Cortex of kidney (tissue), 1 donor: ENCODE measurements at places on chromosomes 5 and 9.

DNA sequence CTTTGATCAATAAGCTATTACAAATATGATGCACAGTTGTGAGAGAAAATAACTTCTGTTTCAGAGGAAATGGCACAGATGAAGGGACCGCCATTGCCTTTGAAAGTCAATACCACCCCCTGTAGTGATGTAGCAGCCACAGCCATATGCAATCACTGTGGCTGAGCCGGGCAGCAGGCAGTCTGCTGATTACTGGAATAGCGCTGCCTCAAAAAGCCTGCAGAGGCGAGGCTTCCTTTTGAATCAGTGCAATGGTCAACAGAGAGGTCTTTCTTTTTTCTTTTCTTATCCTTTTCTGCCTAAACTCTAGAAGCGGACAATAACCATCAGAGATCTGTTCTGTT is 265.1 kb upstream of the TAS2R1 start:
- DNase-seq: no peak

GRCh38 chr9:92808726-92809451 is 44.3 kb upstream of the BICD2 start:
- no peak for DNase-seq

- DNase-seq: no peak
Observed at GRCh38 chr5:174189654-174190541, 144.4 kb downstream of the NSG2 start.

- DNase-seq: no peak
Observed at GRCh38 chr9:12813960-12814876, 39.4 kb downstream of the LURAP1L start.

DNA sequence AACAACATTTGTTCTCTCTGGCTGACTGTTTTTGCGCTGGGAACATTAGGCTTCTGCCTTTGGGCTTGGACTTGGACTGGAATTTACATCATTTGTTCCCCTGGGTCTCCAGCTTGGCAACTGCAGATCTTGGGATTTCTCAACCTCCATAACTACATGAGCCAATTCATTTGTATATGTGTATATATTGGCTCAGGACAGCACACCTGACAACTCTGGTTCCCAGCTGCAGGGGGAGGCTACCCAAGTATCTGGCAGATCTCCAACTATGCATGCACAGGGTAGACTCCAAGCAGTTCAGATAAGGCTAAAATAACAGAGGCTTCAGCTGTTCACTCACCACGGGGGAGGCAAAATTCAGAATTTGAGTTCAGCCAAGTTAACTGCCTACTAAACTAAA is 31.6 kb upstream of the F2RL1 start:
- no peak for DNase-seq

GRCh38 chr5:160496334-160496733 is 74.7 kb downstream of the PTTG1 start:
- DNase-seq: no peak

GRCh38 chr5:93055971-93056370 is 525.0 kb downstream of the NR2F1-AS1 start:
- no peak for DNase-seq

DNA sequence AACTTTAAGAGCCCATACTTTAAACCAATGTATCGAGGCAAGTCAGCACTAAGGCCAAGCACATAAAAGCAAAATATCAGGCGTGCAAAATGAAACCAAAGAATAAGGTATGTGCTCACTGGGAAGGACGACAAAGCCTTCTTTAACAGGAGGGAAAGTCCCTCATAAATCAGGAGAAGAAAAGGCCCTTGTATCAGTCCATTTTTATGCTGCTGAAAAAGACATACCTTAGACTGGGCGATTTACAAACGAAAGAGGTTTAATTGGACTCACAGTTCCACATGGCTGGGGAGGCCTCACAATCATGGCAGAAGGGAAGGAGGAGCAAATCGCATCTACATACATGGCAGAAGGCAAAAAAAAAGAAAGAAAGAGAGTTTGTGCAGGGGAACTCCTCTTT is 68.9 kb downstream of the UBE2QL1 start:
- no peak for DNase-seq

- DNase-seq: no peak
Observed at GRCh38 chr5:1262381-1262780, 32.5 kb downstream of the TERT start.

- no peak for DNase-seq
Observed at GRCh38 chr5:32445287-32445758, 783 bp upstream of the ZFR start.

GRCh38 chr9:108642871-108643270 is 212.9 kb downstream of the ACTL7B start:
- no peak for DNase-seq

- no peak for DNase-seq
Observed at GRCh38 chr5:4883360-4883759, 256.8 kb upstream of the ADAMTS16 start.

DNA sequence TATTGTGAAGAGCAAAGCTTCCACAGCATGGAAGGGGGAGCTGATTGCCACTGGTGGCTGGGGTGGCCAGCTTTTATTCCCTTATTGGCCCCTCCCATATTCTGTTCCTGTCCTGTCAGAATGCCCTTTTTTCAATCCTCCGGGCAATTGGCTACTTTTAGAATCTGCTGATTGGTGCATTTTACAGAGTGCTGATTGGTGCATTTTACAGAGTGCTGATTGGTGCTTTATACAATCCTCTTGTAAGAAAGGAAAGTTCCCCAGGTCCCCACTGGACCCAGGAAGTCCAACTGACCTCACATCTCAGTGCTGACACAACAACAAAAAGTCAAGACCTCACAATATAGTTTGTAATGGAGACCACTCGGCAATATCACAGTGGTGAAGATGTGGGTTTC is 195.0 kb downstream of the SPATA31A6 start:
- no peak for DNase-seq

DNA sequence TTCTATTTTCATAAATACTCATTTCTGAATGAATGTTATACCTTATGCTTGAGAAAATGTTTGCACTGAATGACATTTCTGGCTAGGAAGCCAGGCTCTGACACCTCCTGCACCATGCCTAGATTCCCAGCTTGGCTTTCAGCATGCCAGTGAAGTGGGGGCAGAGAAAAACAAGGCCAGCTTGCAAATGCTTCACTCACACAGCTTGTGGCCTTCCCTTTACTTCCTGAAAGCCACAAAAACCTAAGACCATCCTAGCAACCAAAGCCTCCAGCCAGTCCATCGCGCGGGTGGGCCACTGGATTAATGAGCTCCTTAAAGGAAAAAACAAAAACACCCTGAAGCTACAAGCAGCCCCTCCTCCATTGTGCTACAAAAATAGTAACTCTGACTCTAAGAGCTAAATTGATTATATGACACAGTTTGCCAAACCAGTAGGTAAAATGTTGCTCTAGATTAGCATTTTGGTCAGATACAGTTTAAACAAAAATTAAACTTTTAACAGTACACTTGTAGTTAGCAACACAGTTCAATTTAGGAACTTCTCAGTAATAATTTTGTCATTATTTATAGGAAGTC is 159.9 kb downstream of the TSSK1B start:
- DNase-seq: no peak

- DNase-seq: no peak
Observed at GRCh38 chr9:83959061-83959460, 21.0 kb downstream of the HNRNPK start.

- DNase-seq: no peak
Observed at GRCh38 chr5:32076699-32077695, 97.1 kb downstream of the GOLPH3 start.

GRCh38 chr9:94181408-94182181 is 77.5 kb upstream of the ZNF169 start:
- no peak for DNase-seq

DNA sequence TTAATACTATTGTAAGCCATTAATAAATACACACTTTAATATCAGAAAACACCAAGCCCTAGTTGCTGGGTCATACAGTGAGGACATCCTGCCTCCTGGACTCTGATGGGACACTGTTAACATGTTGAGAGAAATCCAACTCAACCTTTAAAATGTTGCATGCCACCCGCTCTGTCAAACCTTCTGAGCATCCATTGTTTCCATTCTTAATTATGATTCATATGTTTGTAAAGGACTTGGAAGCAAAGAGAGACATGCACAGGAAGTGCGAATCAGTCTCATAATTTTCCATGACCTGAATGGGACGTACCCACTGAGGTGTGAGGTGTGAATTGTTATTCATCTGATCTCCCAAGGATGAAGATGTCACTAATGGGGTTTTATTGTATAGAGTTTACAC is 186.4 kb downstream of the CAAP1 start:
- no peak for DNase-seq

DNA sequence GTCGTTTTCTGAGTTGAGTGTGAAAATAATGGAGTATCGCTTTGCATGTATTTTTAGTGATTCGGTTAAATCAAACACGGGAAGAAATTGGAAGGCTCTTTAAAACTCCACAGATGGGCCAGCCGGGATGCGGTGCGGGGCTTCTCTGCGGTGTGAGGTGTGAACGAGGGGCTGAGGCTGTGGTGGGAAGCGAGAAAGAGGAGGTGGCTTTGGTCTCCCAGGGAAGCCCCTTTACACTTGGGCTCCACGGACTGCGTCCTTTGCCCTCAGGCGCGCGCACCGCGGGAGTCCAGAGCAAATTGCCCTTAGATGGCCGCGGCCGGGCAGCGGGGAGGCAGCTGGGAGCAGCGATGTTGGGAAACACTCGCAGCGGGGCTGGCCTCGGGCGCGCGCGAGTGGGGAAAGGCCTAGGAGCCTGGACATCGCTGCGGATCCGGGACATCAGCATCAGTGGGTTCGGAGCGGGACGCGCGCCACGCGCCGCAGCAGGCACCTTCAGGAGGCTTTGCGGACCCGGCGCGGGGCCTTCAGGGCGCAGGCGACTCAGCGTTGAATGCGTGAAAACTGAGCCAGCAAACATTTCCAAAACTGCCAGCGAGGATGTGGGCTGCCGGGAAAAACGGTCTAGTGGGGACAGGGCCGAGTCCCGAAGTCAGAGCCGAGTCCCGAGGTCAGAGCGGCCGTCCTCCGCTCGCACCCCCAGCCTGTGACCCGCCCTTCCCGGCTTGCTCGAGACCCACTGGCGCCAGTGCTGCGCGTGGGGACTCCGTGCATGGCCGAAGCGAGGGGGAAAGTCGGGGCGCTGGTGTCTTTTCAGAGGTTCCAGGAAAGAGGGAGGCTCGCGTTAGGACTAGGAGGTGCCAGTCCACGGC is 6.5 kb downstream of the IRX1 start:
- DNase-seq: no peak
